ENCODE measurements at places on chromosomes 4 and X. TPM values are rescaled to one million over a fixed set of nuclear protein-coding genes. Genes with fewer than 3 reads are reported as not detected.

GRCh38 chr4:128457726-128458125, 170.1 kb upstream of the PGRMC2 start:
- DNase-seq = no peak

CYLC1 gene
- total RNA-seq = not detected

DNA sequence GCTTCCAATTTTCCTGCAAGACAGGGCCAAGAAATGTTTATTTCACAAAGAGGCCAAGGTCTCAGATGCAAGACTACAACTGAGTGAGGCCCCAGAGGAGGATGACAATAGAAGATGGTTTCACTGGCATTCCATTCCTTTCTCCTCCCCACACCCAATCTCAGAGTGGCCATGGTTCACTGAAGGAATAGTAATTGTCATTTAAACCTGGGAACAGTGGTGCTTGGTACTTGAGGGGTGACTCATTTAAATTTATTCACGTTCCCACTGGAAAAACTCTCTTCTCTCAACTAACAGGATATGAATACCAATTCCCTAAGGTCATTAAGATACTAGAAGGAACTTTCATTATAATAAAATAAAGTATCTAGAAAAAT, 35.3 kb upstream of the CXCL8 start:
- no peak for DNase-seq

SMR3A gene
- total RNA-seq = not detected

DNA sequence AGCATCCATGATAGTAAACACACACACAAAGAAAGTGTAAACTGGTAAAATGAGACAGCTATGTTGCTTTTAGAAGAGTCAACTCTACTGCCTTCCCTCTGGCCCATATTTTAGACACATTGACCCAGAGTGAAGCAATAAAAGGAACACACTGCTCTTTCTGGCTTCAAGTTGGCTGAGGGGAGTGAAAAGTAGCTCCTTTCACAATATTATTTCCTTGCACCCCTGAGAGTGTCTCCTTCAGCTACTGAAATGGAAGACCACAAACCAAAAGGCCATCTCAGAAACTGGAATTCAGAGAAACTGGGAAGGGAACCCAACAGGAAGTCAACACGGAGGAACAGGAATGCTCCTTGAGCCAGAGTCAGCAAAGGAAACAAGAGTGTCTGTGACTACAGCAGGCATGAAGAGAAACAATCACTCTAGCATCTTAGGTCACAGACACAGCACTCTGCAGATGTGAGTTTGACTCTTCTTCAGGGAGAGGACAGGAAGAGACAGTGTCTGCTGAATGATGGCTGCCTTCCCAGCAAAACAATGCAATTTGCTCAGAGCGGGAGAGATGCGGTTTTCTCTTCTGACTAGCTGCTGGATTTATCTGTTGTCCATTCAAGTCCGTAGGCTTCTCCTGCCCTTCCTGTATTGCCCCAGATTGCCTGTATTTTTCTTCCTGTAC, 106.7 kb downstream of the SPATA18 start:
- DNase-seq = no peak

MAGED4 gene
- 42.3 TPM for total RNA-seq

ARHGAP6 gene
- total RNA-seq = 3.3 TPM

USP51 gene
- 4.7 TPM for total RNA-seq

- DNase-seq = no peak
Measured at GRCh38 chr4:184437565-184438265, 36.6 kb downstream of the IRF2 start.

DNA sequence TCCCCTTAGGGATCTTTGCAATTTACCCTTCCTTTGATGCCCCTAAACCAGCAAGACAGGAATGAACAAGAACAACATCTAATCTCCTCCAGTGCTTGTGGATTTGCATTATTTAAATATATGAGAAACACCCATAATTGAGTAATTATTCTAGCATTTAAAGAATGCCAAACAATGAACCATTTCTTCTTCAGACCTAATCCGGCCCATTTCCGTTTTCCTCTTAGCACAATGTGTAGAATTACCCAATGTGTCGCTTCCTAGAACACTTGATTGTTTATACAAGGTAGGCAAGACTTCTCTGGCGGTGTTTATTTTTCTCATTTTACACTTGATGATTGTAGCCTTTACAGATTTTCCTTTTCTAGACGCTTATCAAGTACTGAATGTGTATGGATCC, 43.5 kb downstream of the CLDN34 start:
- DNase-seq = no peak

- no peak for DNase-seq
Measured at GRCh38 chr4:123976285-123976684, 579.7 kb downstream of the SPRY1 start.

DMD gene
- total RNA-seq = 65.9 TPM

OTUD6A gene
- not detected for total RNA-seq

DNA sequence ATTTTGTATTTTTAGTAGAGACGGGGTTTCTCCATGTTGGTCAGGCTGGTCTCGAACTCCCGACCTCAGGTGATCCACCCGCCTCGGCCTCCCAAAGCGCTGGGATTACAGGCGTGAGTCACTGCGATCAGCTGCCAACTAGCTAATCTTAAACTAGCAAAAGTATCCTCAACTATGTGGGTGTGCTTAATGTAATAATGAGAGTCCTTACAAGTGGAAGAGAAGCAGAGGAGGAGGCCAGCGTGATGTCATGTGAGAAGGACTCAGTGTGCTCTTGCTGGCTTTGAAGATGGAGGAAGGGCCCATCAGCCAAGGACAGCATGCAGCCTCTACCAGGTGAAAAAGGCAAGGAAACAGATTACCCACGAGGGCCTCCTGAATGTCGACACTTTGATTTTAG, 19.6 kb downstream of the SCD5 start:
- no peak for DNase-seq

GPR143 gene
- total RNA-seq = 6.4 TPM

DNA sequence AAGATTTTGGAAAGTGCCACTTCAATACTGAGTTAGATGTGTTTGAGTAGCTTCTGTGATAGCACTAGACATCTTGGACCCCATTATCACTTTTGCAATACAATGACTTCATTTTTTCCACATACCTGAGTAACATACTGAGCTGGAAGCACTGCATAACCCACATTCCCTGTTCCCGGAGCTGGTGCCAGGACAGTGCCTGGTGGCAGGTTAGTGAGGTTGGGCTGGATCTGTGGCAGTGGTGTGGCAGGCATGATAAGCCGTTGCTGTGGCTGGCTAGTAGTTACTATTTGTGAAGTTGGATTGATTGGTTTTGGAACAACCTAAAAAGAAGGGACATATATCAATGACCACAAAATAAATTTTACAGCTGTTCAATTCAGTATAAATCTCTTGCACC, 38.9 kb downstream of the THAP9 start:
- no peak for DNase-seq

AWAT2 gene
- total RNA-seq = not detected

DNA sequence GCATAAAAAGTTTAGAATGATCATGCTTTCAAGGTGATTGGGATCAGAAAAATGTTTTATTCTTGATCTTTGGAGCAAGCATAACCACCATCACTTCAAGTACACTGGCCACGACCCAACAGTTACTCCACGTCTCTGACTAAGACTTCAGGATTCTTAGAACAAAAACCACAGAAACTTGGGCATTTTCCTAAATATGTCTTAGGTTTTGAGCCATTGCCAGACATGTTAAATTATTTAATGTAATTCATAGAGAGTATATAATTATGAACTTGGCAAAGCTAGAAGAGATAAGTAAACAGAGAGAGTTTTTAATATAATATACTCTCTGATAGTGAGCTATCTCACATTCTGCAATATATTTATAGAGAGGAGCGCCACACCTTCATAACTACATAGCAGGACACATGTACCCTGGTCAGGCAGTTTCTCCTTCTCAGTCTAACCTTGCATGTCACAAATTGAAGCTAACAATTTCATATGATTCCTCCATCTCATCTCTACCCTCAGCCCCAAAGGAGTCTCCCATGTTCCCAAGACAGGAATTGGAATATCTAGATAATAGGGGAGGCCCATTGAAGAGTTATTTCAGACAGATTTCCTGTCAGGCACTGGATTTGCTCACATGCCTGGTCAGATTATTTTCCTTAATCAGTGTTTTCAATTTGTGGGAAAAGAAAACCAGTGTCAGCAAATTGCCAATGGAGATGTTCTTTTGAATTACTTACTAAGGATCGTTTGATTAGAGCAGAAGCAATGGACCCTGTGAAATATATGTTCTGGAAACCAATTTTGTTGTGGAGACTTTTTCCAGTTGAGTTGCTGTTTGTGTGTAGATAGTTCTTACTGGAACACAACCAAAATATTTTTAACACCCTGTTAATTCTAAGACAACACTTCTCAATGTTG, 61.7 kb upstream of the GUCY1A1 start:
- no peak for DNase-seq

GRCh38 chr4:147530723-147531122, 49.8 kb downstream of the EDNRA start:
- DNase-seq = no peak

DNA sequence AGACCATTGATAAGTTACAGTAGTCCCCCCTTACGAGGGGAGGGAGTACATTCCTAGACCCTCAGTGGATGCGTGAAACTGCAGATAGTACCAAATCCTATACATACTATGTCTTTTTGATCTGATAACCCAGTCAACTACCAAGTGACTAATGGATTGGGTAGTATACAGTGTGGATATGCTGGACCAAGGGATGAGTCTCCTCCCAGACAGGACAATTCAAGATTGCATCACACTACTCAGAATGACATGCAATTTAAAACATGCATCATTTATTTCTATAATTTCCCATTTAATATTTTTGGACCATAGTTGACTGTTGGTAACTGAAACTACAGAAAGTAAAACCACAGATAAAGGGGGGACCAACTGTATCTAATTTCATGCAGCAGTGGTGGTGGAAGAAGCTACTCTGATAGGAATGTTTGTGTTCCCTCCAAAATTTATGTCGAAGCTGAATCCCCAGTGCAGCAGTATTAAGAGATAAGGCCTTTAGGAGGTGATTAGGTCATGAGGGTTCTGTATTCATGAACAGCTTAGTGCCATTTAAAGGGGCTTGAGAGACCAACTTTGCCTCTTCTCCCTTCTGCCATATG, 11.9 kb downstream of the HADH start:
- no peak for DNase-seq

- no peak for DNase-seq
Measured at GRCh38 chr4:79851625-79852304, 221.3 kb downstream of the ANTXR2 start.

GRCh38 chrX:143461606-143462005, 55.7 kb downstream of the SPANXN3 start:
- DNase-seq = no peak

DNA sequence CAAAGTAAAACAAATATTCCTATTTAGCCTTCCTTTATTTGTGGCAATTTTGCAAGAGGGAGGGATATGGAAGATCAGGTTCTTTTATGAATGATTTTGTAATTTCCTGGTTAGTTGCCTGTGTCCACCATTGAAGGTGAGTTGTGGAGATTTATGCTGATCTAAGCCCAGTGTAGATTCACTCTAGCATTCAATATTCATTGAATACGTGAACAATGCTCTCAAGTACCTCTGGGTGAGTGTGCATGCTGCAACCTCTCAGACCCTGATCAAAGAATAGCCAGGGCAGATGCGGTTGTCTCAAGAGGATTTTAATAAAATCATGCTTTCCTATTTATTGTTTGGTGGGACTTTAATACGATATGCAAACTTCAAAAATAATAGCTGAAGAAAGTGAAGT, 628.4 kb downstream of the SPRY1 start:
- DNase-seq = no peak

NXF2 gene
- not detected for total RNA-seq

DNA sequence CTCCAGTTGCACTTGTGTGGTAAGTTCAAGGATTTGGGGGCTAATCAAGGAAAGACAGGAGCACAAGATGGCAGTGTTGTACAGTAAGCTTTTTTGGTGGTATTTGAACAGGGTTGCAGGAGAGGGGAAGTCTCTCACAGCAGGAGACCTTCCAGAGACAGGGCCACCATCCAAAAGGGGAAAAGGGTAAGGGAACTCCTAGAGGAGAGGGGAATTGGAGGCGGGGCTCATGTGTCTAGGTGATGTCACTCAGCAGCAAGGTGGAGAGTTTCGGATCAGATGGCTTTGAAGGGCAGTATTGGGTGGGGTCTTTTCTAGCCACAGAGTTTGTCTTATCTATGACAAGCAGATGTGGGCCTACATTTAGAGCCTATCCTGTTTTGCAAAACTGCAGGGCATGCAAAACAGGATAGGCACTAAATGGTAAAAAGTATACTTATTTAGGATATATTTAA, 13.4 kb upstream of the RNF175 start:
- no peak for DNase-seq

DNA sequence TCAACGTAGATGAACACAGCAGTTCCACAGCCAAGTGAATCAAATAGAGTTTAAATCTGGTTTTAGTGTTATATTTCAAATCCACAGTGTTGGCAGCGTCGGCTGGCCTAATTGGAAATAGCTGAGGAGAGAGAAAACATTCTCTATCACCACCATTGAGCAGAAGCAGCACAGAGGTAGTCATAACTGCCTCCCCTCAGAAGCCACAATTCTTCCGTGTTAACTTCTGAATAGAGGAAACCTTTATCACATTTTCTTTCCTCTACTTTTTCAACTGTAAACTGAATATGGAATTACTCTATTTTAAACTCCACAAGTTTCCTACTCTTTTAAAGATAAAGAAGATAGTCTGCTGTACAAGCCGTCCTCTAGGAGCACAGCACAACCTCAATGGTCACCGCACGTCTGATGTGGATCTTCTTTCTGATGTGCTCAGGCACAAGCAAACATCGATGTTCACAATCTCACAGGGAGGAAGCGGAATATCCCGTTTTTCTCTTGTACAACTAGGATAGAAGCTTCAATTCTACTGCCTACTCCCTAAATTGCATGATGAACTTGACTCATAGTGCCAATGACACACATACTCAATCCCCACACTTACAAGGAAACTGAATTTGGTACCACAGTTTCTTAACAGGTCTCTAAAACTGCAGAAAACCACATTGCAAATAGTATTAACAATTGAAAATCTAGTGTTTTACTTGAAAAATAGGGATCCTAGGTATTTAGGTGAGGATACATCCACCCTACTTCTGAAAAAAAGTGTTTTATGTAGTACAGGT, 217.8 kb upstream of the ETNPPL start:
- no peak for DNase-seq

GRCh38 chr4:8847331-8847730, 24.3 kb downstream of the HMX1 start:
- peak; percentile 6 for DNase-seq

CT45A6 gene
- not detected for total RNA-seq

GRCh38 chrX:13271511-13271910, 48.3 kb downstream of the ATXN3L start:
- no peak for DNase-seq

- no peak for DNase-seq
Measured at GRCh38 chr4:179894066-179894778, 2349.0 kb upstream of the TENM3 start.

GRCh38 chrX:45806410-45807121, 605.9 kb upstream of the DIPK2B start:
- DNase-seq = no peak

GRCh38 chr4:173246719-173247118, 78.1 kb downstream of the GALNT7 start:
- DNase-seq = no peak

GRCh38 chrX:117610806-117611205, 505.8 kb downstream of the KLHL13 start:
- DNase-seq = no peak

CCDC120 gene
- 9.2 TPM for total RNA-seq
